ENCODE measurements at places on chromosomes 1 and 21. TPM values are rescaled to one million over a fixed set of nuclear protein-coding genes. Genes with fewer than 3 reads are reported as not detected.

The TEDDM1 gene
- not detected for total RNA-seq

The SPRR1A gene
- total RNA-seq, result not detected

The HNRNPU gene
- total RNA-seq, result 619 TPM

The TAS1R1 gene
- total RNA-seq, result not detected

The TIE1 gene
- 0.59 TPM for total RNA-seq

The PRDM16 gene
- total RNA-seq, result not detected

The EFNA1 gene
- total RNA-seq, result not detected

The LCE3E gene
- total RNA-seq, result not detected

The SZRD1 gene
- total RNA-seq, result 214 TPM

The FCRLB gene
- total RNA-seq, result 0.29 TPM

The PRAMEF6 gene
- total RNA-seq, result not detected

The MRPL24 gene
- total RNA-seq, result 115 TPM

The SPATA45 gene
- total RNA-seq, result not detected

The PRELP gene
- not detected for total RNA-seq

The AMY1A gene
- total RNA-seq, result not detected

The FCAMR gene
- total RNA-seq, result not detected
